ENCODE measurements at places on chromosomes 3 and 15. TPM values are rescaled to one million over a fixed set of nuclear protein-coding genes. Genes with fewer than 3 reads are reported as not detected.

The P2RY14 gene
- not detected for total RNA-seq

The LRRC31 gene
- not detected for total RNA-seq

The ARGFX gene
- not detected for total RNA-seq

The SAMD7 gene
- total RNA-seq = not detected

The FBXO40 gene
- total RNA-seq = not detected

The UTS2B gene
- total RNA-seq = not detected

The BFSP2 gene
- total RNA-seq = not detected

The ESYT3 gene
- 0.68 TPM for total RNA-seq

The TMC3 gene
- not detected for total RNA-seq

The C3orf38 gene
- 18.7 TPM for total RNA-seq

The MYH15 gene
- total RNA-seq = 0.27 TPM

The ARPIN gene
- total RNA-seq = 12.4 TPM

The SLC24A1 gene
- 4.0 TPM for total RNA-seq

The HIGD2B gene
- total RNA-seq = not detected

The ZBBX gene
- total RNA-seq = not detected

The SLC9A9 gene
- total RNA-seq = 0.07 TPM

The SRGAP3 gene
- total RNA-seq = 0.89 TPM

The AADAC gene
- 22.2 TPM for total RNA-seq

The SH2D7 gene
- not detected for total RNA-seq

The PLCH1 gene
- 1.1 TPM for total RNA-seq

The HYAL2 gene
- total RNA-seq = 27.5 TPM

The CCDC191 gene
- total RNA-seq = 1.9 TPM

The FBN1 gene
- 8.2 TPM for total RNA-seq

The ULK4 gene
- 12.9 TPM for total RNA-seq

The GOLGB1 gene
- total RNA-seq = 20.4 TPM

The NME9 gene
- total RNA-seq = not detected

The SLC12A8 gene
- 1.6 TPM for total RNA-seq

The MB21D2 gene
- 4.9 TPM for total RNA-seq

The KLHL40 gene
- not detected for total RNA-seq

The CCK gene
- total RNA-seq = 2.4 TPM

The A4GNT gene
- not detected for total RNA-seq

The CDV3 gene
- total RNA-seq = 103 TPM

The PEAK1 gene
- 9.3 TPM for total RNA-seq

The CHRNA5 gene
- 36.4 TPM for total RNA-seq

The SLC6A11 gene
- 0.03 TPM for total RNA-seq

The CEP97 gene
- 6.0 TPM for total RNA-seq

The TMEM266 gene
- 0.10 TPM for total RNA-seq

The FBXW12 gene
- not detected for total RNA-seq

The C3orf22 gene
- not detected for total RNA-seq

The PLSCR5 gene
- total RNA-seq = not detected

Measured in A549 treated with CpdA at 1 μM for 4 hours (cell line).